OCI-M1 (cell line): ENCODE measurements at places on chromosomes 4 and X.

- DNase-seq: peak; percentile 3
These were observed 27.7 kb upstream of the VCX start for GRCh38 chrX:7815166-7815805.

GRCh38 chr4:182716192-182716591, 201.0 kb downstream of the DCTD start:
- no peak for DNase-seq

DNA sequence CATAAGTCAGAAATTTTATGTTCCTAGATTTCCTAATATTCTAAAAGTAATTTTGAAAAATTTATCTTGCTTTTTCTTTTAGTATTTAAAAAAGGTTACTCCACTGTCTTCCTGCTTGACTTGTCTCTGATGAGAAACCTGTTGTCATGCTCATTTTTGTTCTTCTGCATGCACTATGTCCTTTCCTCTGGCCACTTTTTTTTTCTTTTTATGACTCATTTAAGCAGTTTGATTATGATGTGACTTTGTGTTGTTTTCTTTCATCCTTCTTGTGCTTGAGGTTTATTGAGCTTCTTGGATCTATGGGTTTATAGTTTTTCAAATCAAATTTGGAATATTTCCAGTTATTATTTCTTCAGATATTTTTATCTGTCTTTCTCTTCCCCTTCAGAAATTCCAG, 12.0 kb upstream of the UFSP2 start:
- DNase-seq: no peak

GRCh38 chr4:188032583-188032982, 37.0 kb downstream of the ZFP42 start:
- no peak for DNase-seq

GRCh38 chr4:155408796-155409195, 32.0 kb upstream of the MAP9 start:
- no peak for DNase-seq

DNA sequence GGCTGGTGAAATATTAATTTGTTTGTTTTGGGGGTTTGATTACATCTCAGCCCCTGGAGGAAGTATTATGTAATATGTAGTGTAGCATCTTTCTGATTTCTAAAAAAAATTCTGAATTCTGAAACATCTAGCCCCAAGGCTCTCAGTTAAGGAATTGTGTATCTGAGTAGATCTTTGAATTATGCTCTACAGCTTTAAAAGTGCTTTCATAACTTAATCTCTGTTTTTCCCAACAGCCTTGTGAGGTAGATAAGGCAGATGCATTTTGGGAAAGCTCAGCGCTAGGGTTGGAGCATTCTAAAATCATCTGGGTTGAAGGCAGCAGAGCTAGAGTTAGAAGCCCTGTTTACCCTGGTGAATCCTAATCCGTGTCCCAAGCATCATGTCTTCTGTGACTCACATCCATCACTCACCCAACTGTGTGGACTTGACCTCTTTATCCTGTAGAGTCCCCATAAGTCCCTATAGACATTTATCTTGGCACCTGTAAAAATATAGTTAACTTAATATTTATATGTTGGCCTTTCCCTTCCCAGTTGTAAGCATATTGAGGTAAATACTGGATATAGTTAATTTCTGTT, 49.8 kb downstream of the FNIP2 start:
- DNase-seq: peak; percentile 32

DNA sequence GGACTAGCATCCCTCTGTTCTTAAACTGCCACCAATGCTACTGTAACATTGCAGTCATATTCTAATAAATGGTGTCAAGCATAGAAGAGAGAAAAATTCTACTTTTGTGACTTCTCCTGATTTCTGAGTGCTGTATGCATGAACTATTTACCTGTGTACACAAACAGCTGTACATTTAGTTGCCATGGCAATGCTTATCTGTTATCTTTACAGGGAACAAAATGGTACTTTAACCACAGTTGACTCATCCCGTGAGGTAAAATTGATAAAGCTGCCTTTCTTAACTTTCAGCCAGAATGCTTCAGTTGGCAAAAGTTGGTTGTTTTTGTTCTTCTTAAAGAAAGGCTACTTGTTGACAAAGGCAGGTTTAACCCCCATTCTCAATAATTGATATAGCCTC, 587.5 kb upstream of the MAGEB2 start:
- peak; percentile 36 for DNase-seq

GRCh38 chr4:182212211-182212761, 30.9 kb upstream of the TENM3 start:
- peak; percentile 32 for DNase-seq

GRCh38 chrX:134732676-134733075, 74.4 kb upstream of the PLAC1 start:
- no peak for DNase-seq

GRCh38 chrX:136781180-136781797, 557 bp upstream of the ARHGEF6 start:
- DNase-seq: peak; percentile 69

- DNase-seq: peak; percentile 74
These were observed 8.4 kb upstream of the RXFP1 start for GRCh38 chr4:158513256-158513655.

DNA sequence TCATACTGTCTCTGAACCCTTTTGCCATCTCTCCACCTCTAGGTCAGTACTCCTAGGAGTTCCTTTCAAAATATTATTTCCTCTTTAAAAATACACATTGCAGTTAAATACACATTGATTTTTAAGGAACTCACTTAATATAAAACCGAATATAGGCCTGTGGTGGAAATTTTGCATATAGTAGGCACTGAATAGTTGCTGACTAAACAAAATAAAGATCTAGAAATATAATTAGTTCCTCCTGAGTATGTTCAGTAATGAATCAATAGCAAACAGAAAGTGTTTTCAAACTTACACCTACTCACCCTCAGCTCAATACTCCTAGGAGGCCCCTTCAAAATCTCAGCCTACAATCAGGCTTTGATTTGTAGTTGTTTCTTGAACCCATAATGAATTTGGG, 61.5 kb downstream of the IGSF1 start:
- no peak for DNase-seq

DNA sequence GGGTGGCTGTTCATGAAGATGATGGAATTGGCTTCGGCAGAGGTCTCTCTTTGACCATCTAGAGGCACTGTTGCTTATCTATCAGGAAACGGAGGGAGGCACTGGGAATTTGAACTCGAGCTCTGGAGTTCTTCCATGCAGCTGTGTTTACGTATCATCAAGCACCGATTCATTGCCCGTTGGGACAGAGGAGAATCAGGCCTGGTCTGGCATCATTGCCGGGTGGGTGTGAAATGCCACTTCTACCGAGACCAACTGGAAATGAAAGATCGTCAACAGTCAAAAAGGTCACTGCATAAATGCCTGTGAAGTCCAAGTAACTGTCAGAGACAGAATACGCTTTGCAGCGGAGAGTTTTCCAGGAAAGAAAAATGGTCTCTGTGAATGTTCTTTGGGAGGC, 166.9 kb downstream of the ASMT start:
- no peak for DNase-seq

GRCh38 chrX:3119376-3119775, 78.1 kb downstream of the ARSF start:
- no peak for DNase-seq

- DNase-seq: no peak
These were observed 106.4 kb upstream of the FAM241A start for GRCh38 chr4:112038861-112039260.

GRCh38 chr4:128630871-128631270, 178.6 kb upstream of the JADE1 start:
- DNase-seq: no peak

DNA sequence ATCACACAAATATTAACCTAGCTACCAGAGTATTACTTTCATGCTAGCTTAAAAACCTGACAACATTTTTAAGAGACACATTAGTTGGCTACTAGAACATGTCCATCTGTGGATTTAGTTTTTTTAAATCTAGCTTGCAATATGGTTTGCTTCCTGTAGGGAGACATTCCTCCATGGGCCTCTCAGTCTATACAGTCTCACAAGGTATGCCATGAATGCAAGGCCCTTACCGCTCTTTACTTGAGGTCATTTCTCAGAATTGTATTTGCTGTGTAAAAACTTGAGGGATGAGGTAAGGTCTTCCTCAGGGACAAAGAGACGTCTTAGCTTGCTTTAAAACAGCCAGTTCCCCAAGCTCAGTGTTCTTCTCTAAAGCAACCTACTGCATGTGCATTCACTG, 26.9 kb downstream of the UBA6 start:
- no peak for DNase-seq

- no peak for DNase-seq
These were observed 3.7 kb upstream of the GABRA2 start for GRCh38 chr4:46393606-46394005.

DNA sequence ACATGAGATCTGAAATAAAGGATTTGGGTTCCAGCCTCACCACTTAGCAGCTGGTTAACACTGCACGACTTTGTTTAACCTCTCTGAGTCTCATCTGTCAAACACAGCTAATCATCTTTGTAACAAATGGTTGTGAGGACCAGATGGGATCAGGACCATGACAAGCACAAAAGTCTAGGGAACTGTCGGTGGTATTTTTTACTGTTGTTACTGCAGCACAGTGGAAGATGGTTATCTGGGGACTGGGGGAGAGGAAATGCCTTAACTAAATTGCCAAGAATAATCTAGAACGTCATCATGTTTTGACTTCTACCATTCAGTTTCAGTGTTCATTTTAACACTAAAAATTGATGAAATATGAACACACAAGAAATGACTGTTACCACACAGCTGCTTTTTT, 99.5 kb downstream of the ADGRA3 start:
- peak; percentile 60 for DNase-seq

- DNase-seq: no peak
These were observed 5.0 kb downstream of the XPNPEP2 start for GRCh38 chrX:129743821-129744220.

DNA sequence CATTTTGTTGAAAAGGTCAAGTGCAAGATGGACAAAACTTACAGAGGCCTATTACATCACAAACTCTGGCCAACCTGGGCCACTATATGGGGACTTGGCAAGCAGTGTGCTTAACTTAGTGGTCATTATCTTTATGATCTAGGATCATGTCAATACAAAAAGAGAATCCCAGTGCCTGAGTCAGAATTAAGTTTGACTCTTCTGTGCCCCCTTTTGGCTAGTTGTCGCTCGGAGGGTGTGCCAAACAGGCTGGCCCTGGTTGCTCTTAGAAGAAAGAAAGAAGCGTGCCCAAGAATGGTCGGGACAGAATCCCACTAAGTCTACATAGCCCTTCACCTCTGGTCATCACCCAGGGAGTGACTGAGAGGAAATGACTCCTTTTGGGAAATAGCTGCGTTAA, 100.1 kb downstream of the EIF4E start:
- DNase-seq: peak; percentile 20

DNA sequence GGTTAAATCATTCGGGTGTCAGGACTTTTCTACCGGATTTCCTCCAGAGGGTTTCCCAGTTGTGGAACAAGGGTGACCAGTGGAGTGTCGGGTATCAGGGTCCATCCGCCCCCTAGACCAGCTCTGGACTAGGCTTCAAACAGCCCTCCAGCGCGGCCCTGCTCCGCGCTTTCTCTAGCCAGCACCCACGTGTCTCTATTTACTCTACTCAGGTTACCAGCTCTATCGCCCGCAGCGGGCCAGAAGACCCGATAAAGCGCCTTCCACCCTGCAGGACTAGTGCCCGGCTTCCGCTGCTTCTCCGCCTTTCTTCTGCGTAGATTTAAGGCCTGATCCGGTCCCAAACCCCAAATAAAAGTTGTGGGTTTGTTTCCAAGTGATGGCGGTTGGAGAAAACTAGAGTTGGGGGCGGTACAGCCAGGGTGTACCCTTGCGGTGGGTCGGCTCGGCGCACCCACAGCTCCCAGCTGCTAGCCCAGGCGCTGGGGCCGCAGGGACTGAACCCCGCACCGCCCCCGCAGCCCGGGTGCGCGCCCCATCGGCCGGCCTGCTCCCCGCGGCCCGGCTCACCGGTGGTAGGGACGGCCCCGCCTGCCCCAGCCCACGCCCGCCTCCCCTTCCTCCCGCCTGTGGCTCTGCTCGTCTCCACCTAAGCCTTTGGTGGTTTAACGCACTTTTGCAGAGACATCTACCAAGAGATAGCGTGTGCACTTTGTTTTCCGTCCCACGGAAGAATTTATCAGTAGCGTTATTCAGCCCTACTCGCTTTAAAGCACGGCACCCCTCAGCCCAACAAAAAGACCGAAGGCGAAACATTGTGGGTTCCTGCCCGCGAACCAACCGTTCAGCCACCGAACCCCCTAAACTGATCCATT, 2.1 kb downstream of the LEF1 start:
- peak; percentile 74 for DNase-seq

DNA sequence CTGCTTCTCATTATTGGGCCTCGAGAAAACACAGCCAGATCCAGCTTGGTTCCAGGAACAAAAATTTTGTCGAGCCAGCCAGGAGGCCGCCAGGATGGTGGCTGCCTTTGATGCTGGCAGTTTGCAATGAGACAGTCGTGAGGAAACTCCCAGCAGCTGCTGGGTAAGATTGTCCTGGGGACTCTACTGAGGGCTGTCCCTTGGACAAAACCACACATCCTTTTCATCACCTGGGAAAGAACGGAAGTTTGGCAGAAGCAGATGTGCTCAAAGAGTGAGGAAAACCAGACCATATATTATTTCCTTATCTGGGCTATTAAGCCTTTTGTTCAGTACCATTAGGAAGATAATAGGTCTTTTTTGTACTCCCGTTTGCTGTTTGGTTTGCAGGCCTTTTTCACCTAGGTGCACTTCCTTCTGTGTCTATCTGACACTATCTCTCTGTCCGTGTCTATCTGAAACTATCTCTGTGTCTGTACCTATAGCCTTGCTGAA, 13.4 kb upstream of the PAPSS1 start:
- no peak for DNase-seq

DNA sequence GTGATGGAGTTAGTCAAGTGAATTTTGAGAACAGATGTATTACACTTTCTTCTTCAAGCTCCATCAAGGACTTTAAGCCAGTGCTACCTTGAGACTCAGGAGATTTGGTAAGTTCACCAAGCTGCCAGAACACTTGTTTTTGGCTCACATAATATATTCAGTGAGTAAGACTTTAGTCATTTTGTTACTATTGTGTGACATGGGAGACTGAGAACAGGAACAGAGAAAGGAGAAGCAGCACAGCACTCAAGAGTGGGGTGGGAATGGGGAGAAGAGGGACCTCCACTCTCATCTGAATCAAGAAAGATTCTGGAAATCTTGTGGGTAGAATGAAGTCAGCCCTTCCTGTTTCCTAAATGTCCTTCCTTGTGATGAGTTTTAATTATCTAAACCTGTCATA, 87.3 kb upstream of the TET2 start:
- DNase-seq: no peak

GRCh38 chrX:77014377-77015372, 432.5 kb upstream of the FGF16 start:
- DNase-seq: peak; percentile 59

GRCh38 chrX:130158311-130158710, 7.3 kb downstream of the AIFM1 start:
- DNase-seq: no peak

GRCh38 chrX:32708542-32708941, 502.8 kb downstream of the DMD start:
- DNase-seq: no peak

- no peak for DNase-seq
These were observed 42.4 kb downstream of the RHOXF2 start for GRCh38 chrX:120200851-120201250.

DNA sequence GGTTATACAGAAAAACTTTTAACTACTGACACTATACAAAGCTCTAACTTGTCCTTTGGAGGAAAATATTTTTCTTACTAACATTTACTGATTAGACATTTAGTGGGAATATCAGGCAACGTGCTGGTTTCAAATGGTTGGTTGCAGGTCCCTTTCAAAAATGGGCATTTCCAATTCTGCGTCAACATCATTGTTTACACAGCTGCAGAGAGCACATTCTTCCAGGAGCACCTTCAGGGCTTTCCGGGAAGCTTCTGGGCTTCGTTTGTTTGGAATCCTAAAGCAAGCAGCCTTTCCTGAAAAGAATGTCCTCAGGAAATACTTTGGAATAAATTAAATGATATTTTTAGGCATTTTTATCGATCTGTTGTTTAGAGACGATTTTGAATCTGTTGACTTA, 289.7 kb downstream of the TRIML1 start:
- DNase-seq: no peak
